ENCODE measurements at places on chromosomes 7 and 10. TPM values are rescaled to one million over a fixed set of nuclear protein-coding genes. Genes with fewer than 3 reads are reported as not detected.

TRIM50 gene
- total RNA-seq, result not detected

ADCYAP1R1 gene
- not detected for total RNA-seq

IFIT1B gene
- not detected for total RNA-seq

ITPRIP gene
- 85.1 TPM for total RNA-seq

TMEM229A gene
- total RNA-seq, result not detected

All from glomerular endothelial cell (primary cell).